Activated T-helper 2 cell treated with anti-CD3 and anti-CD28 coated beads, Interferon-gamma antibody, Interleukin-2, Interleukin-4, amounts not matched to agents 10 μg/mL and 5 μg/mL and 100 μg/mL, durations not matched to agents 14 hours and 24 hours and 36 hours (primary cell): ENCODE measurements at places on chromosomes 16 and 17. TPM values are rescaled to one million over a fixed set of nuclear protein-coding genes. Genes with fewer than 3 reads are reported as not detected.
A peak's percentile ranks its signal among the peaks of the same experiment; 100 is the strongest.

Gene NACA2
- total RNA-seq: not detected in 2 replicates

Gene CDR2
- total RNA-seq: 42.9 and 46.8 TPM in 2 replicates

GRCh38 chr17:57195785-57196460, 60.4 kb upstream of the MSI2 start:
- peaks cover 13% of the 10 kb centered on the region for H3K27me3 ChIP-seq
- H3K36me3 ChIP-seq: no peaks in the 10 kb centered on the region
- H3K27ac ChIP-seq: no peak overlapping the region
- H3K4me3 ChIP-seq: no peak overlapping the region
- no peak for DNase-seq
- no peaks in the 10 kb centered on the region for H3K4me1 ChIP-seq

GRCh38 chr17:81427173-81428120, 32.2 kb downstream of the BAHCC1 start:
- no peak for DNase-seq
- peaks cover 13% of the 10 kb centered on the region for H3K27me3 ChIP-seq
- no peak overlapping the region for H3K4me3 ChIP-seq
- no peaks in the 10 kb centered on the region for H3K4me1 ChIP-seq
- H3K27ac ChIP-seq: no peak overlapping the region
- H3K36me3 ChIP-seq: no peaks in the 10 kb centered on the region

DNA sequence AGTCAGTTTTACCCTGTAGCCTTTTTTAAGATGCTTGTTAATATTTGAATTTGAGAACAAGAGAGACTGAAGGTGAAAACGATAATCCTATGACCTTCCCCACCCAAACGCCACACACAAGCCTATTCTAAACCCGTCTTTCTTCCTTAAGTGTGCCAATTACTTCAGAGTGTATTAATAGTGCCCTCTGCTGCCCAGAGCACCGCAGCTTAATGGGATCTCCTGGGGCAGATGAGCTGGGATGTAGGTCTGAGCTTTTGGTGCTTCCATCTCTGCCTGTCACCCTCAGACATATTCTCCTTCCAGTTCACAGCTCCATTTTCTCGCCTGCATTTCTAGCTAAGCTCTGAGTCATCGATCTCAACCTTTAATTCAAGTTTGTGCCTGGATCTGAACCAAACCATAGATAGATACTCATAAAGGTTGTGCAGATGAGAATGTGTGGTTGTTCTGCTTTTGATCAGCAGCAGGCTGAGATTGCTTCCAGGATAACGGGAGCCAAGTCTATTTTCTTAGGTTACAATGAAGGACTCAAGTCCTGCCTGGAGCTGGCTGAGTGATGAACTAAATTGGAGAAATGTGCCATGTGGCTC, 46.4 kb upstream of the CDH13 start:
- no peak for DNase-seq
- H3K27me3 ChIP-seq: no peaks in the 10 kb centered on the region
- H3K36me3 ChIP-seq: no peaks in the 10 kb centered on the region

DNA sequence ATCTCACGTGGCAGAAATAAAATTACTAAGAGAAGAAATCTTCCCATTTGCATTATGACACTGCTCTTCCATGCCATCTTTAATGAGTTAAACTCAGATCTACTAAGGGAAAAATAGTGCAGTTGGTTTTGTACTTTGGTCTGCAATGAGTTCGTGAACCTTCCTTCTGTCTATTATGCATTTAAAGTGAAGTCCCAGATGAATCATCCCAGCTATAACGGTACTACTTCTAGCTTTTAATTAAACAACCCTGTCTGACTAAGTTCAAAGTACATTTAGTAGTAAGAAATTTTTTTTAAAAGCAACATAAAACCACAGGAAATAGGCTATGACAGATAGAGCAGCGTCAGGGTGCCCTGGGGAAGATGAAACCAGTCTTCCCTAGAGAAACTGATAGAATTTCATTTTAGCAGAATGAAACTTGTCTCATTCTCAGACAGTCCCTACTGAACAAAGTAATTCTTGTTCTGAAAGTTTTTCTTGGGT, 1.8 kb downstream of the TMIGD1 start:
- H3K27me3 ChIP-seq: no peaks in the 10 kb centered on the region
- peak; percentile 51 for DNase-seq
- no peaks in the 10 kb centered on the region for H3K36me3 ChIP-seq
- H3K4me3 ChIP-seq: peak overlapping the region; percentile 63

DNA sequence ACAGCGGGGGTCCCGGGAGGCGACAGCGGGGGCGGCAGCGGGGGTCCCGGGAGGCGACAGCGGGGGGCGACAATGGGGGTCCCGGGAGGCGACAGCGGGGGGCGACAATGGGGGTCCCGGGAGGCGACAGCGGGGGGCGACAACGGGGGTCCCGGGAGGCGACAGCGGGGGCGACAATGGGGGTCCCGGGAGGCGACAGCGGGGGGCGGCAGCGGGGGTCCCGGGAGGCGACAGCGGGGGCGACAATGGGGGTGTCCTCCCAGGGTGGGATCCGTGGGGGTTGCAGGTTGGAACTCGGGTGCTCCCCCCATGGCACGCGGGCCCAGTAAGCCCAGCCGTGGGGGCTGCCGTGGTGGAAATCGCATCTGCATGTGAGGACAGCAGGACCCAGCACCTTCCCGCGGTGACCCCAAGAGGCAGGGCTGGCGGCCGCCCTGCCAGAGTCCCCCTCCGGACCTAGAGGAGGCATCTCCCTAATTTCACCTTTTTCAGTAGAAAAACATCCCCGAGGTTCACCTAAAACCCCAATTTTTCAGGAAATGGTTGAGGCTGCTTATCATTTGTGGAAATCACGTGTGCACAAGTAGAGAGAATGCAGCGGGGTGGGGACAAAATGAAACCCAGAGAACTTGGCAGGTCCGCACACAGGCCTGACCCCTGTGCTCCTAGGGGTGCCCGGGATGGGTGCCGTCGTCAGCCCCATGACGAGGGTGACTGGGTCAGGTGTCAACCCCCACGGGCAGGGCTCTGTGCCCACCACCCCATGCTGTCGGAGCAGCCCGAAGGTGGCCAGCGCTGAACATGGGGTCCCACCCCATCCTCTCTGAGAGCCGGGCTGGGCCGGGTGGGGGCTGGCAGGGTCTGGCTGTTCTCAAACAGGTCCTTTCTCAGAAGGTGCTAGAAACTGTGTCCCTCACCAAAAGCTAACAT, 10.5 kb upstream of the METRNL start:
- peaks cover 25% of the 10 kb centered on the region for H3K4me1 ChIP-seq
- H3K4me3 ChIP-seq: peak overlapping the region; percentile 38
- no peaks in the 10 kb centered on the region for H3K36me3 ChIP-seq
